ENCODE measurements at places on chromosomes 2 and 18.

- DNase-seq, result no peak
These were observed at the start of gene SP140 for GRCh38 chr2:230225486-230225885. Gene SP140 (plus strand): TSS chr2:230225736. CDS start chr2:230225845, 109 bp downstream.

GRCh38 chr2:112644155-112644932 lies 1.4 kb upstream of the SLC20A1 start:
- no peak for DNase-seq

DNA sequence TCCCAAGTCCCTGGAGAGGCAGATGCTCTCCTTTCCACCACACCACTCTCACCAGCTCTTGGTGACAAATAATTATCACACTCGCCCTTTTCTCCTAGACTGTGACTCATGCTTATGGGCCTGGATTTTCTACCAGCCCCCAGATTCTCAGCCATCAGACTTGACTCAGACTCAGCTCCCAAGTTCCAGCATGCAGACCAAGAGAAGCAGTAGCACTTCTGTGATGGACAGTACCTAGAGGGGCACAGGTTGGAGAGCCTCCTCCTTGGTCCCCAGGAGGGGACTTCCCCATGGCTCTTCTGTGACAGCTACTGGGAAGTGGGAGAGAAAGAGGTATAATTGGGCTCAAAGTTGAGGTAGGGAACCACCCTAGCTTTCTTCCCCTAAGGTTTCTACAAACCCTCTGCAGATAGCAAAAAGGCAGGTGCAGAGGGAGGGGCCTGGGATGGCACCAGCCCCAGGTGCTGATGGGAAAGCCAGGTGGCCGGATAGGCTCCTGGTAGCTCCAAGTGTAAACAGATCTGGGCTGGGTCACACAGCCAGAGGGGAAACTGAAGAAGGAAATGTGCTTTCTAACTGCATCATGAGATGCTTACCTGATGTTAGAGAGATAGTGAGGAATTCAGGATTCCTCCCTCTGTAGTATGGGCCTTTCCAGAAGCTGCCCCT lies 4.1 kb downstream of the TCF23 start:
- no peak for DNase-seq

GRCh38 chr2:168448980-168449379 lies 7.1 kb upstream of the CERS6 start:
- no peak for DNase-seq

DNA sequence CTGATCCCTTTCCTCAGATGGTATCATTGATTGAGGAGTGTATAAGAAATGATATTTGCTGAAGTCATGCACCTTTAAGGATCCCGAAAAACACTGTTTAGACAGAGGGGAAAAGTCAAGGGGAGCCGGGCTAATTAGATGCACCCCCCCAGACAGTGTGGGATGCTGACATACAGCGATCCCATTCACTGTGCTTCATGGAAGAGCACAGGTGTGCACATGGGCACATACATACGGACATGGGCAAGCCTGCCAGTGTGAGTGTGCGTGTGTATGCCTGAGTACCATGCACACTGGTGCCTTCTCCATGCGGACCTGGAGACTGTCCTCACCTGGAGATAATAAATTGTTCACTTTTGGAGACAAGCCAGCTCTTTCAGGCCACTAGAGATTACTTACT lies 22.6 kb downstream of the MEIS1 start:
- no peak for DNase-seq

DNA sequence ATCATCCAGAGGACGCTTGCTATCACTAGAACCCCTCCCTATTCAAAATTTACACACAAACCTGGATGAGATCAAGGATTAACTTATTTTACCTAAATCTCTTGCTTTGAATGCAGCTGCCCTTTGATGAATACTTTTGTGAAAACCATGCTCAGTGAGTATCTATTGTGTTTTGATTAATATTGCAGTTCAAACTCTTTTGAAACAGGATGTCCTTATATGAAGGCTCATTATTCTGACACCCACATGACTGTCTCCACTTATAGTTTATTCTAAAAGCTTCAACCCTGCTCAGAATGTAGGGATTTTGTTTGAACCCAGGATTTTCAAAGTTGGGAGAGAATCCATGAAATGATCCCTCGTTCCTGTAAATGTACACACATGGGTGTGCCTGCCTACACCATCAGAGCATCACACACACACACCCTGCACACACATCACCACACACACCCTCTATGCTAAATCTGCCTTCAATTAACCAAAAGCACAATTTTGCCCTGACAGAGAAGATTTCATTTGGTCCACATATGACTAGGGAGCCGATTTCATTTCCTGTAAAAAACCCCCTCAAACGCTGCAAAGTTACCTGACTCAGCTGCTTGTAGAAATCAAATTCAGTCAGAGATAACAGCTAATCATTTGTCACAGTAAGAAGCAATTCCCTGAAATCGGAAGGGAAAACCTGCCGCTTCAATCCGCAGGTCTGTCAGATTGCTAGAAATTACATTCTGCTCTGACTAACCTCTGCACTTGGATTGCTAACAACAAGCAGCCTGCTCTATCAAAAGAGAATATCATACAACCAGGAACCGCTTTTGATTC lies 65.2 kb downstream of the ZEB2 start:
- DNase-seq, result no peak

DNA sequence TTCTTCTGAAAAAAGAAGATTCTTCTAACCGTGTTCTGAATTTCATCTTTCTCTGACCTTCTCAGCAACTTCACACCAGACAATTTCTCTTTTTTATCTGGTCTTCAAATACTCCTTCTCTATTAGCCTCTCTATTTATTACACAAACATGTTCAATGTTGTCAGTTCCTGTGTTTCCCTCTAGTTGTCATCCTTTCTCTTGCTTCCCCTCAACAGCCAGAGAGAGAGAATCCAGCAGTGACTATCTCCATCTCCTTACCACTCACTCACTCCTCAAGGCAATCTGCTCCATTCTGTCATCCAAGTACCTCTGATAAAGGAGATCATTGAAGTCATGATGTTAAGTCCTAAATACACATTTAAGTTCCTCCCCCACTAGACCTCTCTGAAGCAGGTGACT lies 491.9 kb upstream of the CHAC2 start:
- no peak for DNase-seq

- DNase-seq, result peak; percentile 65
These were observed 45.6 kb downstream of the ZNF519 start for GRCh38 chr18:14086458-14087231.

- DNase-seq, result no peak
These were observed 228.6 kb upstream of the CHST9 start for GRCh38 chr18:27413495-27414401.

DNA sequence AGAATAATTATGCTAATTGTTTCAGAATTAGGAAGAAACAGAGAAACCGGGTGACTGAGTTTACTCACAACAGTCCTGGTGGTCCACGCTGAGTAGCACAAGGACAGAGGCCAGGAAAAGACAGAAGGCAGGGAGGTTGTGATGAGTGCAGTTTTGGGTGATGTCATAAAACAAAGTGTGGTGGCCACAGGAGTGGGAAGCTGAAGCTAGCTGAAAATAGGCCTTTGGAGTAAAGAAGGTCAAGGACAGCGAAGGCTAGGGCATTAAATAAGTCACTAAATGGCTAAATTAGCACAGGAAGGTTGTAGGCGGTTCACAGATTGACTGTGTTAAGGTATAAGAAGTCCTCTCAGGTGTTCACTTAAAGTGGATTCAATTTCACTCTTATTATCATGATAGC lies 120.9 kb upstream of the TTN start:
- DNase-seq, result no peak
